Chondrocyte (in vitro differentiated cells): ENCODE measurements at places on chromosomes 16 and 17. TPM values are rescaled to one million over a fixed set of nuclear protein-coding genes. Genes with fewer than 3 reads are reported as not detected.

FNDC8 gene
- total RNA-seq: not detected in 3 replicates

G6PC1 gene
- not detected in 3 replicates for total RNA-seq

- DNase-seq: no peak
Measured at GRCh38 chr16:56999409-57000270, 10.3 kb downstream of the NLRC5 start.

DNA sequence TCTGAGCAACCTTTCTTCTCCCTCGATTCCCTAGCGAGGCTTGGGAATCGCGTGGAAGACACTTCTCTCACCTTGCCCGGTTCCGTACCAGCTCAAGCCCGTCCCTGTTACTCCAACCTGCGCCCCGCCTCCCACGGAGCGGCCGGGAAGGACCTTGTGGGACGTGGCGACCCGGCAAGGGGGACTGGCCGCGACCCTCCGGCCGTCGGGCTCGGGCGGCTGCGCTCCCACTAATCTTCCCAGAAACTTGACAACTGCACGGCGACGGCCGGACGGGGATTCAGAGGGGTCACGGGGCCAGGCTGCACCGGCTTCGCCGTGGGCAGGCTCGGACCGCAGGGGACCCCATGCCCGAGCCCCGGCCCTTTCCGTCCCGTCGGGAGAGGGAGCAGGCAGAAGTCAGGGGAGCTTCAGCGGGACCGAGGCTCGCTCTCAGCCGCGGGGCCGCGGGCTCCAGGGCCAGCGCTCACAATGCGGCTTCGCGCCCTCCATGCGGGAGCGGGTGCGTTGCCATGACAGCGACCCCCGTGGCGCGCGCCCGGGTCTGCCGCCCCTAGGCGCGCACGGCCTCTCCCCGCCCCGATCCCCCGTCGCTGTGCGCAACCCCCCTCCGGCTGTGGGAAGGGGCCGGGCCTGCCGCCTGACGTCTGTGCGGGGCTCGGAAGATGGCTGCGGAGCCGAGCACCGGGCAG lies at the start of gene SGSM2:
TSS of gene SGSM2 (plus strand) at position 650 of the 692 bp plus-strand sequence. CDS start 188 bp downstream, outside the sequence.
- no peak for DNase-seq

DNA sequence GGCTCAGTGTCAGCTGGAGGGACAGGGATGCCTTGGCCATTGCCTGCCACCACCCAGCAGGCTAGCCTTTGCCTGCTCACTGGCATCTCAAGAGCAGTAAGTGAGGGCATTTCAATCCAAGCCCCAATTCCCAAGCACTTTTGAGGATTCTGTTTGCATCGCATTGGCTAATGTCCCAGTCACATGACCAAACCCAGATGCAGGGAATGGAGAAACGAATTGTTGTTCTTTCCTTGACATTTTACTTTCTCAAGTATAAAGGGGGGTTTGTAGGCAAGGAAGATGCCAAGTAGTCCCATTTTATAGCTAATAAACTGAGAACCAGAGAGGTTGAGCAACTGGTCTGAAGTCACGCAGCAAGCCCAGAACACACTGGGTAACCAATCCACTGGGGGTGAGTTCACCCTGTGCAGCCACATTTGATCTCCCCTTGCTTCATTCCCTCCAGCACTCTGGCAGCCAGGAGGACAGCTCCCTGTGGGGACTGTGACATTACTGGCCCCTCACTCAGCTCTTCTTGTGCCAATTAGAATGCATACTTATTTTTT lies 193.8 kb upstream of the CACNG3 start:
- DNase-seq: no peak

CNGB1 gene
- not detected in 3 replicates for total RNA-seq

GRCh38 chr17:1861391-1862010 lies 31.7 kb downstream of the RPA1 start:
- no peak for DNase-seq
